ENCODE measurements at places on chromosomes 11 and 22.

DNA sequence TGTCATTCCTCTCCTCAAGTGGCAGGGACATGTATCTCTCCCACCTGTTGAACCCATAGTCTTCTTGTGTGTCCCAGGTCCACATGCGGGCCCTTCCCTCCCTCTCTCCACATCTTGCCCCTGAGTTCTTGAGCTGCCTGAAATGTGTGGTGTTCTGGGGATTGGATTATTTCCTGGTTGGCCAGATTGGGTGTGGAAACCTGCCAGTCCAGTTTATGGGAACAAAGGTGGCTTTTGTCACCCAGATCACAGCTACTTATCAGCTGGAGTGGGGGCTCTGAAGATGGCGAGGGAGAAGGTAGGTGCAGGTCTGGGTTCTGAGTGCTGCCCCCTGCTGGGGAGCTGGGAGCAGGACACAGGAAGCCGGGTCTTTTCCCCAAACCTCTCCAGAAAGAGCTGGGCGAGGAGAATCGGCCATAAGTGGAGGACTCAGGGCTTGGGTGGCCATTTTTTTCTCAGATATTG lies 14.2 kb downstream of the DTX4 start:
- no peak for DNase-seq

- no peak for DNase-seq
Observed at GRCh38 chr22:22201930-22202343, 42.6 kb upstream of the VPREB1 start.

DNA sequence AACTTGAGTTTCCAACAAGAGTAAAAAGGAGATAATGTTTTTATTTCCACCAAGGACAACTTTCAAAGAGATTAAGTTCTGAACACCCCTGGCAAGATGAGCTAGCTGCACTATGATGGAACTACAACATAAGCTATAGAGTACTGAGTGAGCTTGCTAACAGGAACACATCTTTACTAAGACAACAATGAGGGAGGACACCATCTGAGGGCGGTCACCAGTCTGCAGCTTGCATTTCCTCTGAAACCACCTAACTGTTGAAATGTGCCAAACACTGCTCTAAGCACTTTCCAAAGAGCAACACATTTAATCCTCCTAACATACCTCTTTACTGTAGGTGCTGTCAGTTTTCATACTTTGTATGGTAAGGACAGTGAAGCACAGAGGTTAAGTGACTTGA lies 68.4 kb downstream of the TCF20 start:
- DNase-seq = no peak

DNA sequence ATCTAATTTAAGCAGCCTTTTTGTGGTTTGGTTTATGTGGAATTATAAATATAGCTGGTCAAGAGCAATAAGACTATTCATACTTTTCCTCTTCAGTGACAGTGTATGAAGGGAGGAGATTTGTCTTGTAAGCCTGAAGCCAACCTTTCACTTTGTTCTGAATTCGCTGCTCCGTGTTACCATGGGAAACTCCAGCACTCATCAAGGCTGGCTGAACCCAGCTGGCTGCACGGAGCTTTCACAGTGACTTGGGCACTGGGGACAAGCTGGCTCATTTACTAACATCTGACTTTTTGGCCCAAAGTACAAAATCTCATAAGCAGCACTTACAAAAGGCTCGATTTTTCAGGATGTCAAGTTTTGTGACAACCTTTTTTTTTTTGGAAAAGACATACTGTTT lies 120.4 kb upstream of the GRIA4 start:
- DNase-seq = peak; percentile 63

- no peak for DNase-seq
Observed at GRCh38 chr22:24142831-24143230, 38.5 kb upstream of the SUSD2 start.

- DNase-seq = no peak
Observed at GRCh38 chr11:20937826-20938225, 268.4 kb downstream of the NELL1 start.

Data from spinal cord (tissue), 10 donors.